CD8-positive, alpha-beta memory T cell (primary cell): ENCODE measurements at places on chromosomes 12 and 14.

DNA sequence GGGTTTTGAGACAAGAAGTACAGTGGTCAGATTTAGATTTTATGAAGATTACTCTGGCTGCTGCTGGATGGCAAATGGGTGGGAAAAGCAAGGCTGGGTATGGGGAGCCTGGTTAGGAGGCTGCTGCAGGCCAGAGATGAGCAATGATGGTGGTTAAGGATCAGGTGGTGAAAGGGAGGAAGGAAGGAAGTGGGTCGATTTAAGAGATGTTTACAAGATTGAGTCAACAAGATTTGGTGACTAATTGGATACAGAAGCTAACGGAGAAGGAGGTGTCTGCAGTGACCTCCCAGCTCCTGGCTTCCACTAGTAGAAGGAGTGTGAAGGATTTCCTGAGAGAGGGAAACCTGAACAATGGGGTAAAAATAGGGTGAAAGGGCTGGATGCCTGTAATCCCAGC is 18.7 kb downstream of the NOS1 start:
- no peak for DNase-seq

- DNase-seq = no peak
Observed at GRCh38 chr14:31194661-31195060, 12.9 kb downstream of the HECTD1 start.

GRCh38 chr12:66590275-66590985 is 88.4 kb downstream of the GRIP1 start:
- DNase-seq = no peak

GRCh38 chr12:108107293-108107692 is 21.8 kb upstream of the WSCD2 start:
- no peak for DNase-seq

DNA sequence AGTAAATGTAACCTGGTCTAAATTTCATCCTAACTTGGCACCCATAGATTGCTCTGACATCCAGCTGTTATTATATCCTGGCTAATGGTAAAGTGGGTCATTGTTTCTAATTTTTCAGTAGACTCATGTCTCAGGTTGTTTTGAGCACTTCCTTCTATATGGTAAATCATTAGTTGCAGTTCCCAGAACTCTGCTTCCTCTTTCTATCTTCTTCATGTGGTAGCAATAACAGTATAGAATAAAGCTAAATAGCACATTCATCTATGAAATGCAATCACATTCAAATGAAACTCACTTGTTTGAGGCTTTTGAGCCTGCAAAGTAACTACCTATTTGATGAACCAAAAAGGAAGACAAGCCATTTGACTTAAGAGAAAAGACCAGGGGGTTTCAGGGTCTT is 65.1 kb upstream of the GZMB start:
- no peak for DNase-seq

- peak; percentile 61 for DNase-seq
Observed at GRCh38 chr12:4114986-4115385, 158.6 kb upstream of the CCND2 start.

DNA sequence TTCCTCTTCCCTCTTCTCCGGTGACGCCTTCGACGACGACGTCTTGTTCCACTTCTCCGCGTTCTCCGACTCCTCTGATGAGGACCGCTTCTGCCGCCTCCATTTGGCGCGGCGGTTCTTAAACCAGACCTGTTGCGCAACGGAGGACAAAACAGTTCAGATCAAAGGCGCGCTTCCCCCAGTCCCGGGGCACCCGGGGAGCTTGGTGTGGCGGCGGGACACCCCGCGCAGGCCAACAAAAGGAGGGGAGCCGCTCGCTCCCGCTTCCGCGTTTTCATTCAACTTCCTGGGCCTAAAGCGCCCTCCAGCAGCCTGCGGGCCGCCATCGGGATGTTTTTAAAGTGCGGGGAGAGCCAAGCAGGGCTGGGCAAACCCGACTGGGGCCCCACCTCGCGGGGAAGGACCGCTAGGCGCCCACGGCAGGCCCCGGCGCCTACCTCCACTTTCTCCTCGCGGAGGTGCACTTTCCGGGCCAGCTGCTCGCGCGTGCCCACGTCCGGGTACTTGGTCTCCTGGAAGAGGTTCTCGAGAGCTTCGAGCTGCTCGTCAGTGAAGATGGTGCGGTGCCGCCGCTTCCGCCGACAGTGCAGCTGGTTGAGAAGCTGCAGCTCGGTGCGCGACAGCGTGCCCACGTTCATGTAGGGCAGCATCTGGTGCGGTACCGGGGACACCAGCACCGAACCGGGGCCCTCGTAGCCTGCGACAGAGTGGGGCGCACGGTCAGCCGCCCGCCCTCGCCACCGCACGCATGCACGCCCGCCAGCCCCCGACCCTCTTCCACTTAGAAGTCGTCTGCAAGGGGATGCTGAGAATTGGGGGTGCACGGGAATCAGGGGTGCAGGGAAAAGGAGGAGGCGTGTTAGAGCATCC is 1.2 kb downstream of the GSC start:
- no peak for DNase-seq

- DNase-seq = no peak
Observed at GRCh38 chr12:124131659-124132058, 158.6 kb downstream of the ZNF664 start.

DNA sequence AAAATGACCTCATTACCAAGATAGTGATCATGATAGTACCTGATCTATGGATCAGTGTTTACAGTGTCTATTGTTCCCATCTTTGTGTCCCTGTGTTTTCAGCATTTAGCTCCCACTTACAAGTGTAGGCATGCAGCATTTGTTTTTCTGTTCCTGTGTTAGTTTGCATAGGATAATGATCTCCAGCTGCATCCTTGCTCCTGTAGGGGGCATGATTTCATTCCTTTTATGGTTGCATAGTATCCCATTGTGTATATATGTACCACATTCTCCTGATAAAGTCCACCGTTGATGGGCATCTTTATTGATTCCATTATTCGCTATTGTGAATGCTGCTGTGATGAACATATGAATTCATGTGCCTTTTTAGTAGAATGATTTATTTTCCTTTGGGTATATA is 215.4 kb upstream of the NAV3 start:
- DNase-seq = no peak

DNA sequence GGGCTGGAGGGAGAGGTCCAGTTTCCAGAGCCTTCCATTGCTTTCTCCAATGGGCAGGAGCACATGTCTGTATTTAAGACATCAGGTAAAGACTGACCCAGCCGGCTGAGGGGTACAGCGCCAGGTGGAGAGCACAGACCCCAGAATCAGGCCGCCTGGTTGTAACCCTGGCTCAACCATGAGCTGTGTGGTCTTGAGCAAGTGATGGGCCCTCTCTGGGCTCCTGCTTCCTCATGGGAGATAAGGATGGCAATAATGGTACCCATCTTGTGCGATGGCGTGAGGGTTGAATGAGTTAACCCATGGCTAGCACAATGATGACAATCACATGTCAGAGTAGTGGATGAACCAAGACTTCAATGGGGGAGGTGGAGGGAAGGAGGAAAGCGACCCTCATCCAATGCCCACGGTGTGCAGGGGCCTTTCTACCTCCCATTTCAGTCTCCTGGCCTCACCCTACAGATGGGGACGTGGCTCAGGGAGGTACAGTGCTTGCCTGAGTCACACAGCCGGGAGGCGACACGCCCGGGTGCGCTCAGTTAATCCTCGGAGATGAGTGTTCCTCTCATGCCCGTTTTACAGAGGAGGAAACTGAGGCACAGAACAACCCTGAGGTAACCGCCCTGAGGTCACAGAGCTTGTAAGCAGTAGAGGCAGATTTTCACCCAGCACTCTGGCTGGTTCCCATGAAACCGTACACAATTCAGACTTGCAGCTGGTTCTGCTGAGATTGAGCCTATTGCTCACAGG is 163.9 kb downstream of the RBM19 start:
- DNase-seq = no peak

DNA sequence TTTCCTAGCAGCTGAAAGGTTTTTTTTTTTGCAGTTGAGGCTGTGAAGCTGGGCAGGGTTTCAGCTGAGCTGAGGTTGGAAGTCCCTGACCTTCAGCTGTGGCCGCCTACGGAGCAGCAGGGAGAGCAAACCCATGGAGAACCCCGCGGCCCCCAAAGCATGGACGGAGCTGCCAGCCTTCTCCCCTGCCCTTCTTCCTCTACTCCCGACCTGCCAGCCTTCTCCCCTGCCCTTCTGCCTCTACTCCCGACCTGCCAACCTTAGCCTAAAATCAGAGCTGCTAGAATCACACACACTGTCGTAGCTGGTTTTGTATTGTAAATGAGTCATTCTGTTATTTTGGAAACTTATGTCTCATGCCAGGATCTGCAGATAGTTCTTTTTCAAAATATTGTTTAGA is 74.6 kb downstream of the PPP2R5C start:
- DNase-seq = no peak

- DNase-seq = no peak
Observed at GRCh38 chr14:99029145-99029915, 242.7 kb downstream of the BCL11B start.

DNA sequence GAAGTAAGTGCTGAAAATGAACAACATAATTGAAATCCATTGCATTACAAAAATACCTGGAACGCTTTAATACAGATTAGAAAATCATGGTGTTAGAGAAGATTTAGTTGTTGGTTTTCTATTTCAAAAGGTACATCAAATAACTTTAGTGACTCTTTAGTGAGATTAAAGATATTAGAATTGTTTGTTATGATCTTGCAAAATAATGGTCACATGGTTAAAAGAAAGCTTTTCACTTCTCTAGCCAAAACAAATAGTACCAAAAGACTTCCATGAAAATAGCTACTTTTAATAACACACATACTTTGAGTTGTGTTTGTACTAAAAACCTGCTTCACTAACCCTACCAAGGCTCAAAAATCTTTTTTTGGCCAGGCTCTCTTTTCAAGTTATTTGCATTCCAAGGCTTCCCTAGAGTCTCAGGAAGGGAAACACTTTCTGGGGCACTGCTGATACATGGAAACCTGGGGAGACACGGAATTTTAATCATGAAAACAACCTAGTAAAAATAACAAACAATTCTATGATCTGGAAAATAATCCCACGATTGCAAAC is at the start of gene SLCO1A2:
Gene SLCO1A2, minus strand, starts transcription at position 147 of the 555 bp plus-strand sequence. CDS start 270 bp downstream, outside the sequence.
- no peak for DNase-seq

- DNase-seq = no peak
Observed at GRCh38 chr12:55637467-55637866, 775 bp downstream of the OR10P1 start.
